Activated CD4-positive, alpha-beta T cell treated with anti-CD3 and anti-CD28 coated beads for 1 hour (primary cell): ENCODE measurements at places on chromosomes 5 and 9.

- no peak for DNase-seq
Observed at GRCh38 chr5:71807909-71808308, 88.8 kb downstream of the CARTPT start.

GRCh38 chr5:151222790-151223446 is 974 bp downstream of the CCDC69 start:
- peak; percentile 37 for DNase-seq

DNA sequence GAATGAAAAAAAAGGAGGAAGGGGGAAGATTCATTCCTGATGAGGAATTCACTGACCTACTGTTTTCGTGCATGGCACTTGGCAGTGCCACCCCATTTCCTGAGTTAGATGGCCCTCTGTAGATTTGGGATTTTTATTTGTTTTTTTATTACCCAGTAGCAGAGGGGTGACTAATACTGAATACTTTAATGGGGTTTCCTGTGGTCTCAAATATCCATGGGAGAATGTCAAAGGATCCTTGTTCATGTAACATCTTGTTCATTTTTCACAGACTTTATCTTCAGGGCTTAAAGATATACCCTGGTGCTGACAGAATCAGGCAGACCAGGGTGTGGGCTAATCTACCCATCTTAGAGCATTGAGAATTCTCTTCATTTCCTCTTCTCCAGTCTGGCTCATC is 93.0 kb downstream of the MAMDC2 start:
- DNase-seq = no peak

GRCh38 chr5:79267180-79267579 is 31.2 kb downstream of the JMY start:
- DNase-seq = no peak

GRCh38 chr9:8871796-8872445 is 1072.3 kb upstream of the DMAC1 start:
- DNase-seq = no peak

GRCh38 chr5:81740758-81741157 is 10.1 kb downstream of the SSBP2 start:
- no peak for DNase-seq
